Astrocyte (in vitro differentiated cells and primary cell): ENCODE measurements at places on chromosomes 5 and 9. TPM values are rescaled to one million over a fixed set of nuclear protein-coding genes. Genes with fewer than 3 reads are reported as not detected.

DNA sequence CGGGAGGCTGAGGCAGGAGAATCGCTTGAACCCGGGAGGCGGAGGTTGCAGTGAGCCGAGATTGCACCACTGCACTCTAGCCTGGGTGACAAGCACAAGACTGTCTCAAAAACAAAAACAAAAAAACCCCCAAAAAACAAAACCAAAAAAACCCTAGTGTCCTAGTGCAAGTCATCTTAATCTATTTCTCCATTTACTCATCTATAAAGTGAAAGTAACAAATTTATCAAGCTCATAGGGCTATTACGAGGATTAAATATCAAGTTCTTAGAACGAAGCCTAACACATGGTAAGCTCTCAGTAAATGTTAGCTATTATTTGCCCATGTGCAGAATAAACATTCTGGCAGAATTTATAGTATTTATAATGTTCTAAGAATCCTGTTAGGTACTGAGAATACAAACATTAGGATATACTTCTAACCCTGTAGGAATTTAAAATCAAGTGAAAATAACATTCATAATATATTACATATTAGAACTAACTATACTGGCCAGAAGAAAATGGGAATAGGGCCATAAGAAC lies 45.0 kb downstream of the GOLPH3 start:
- DNase-seq: no peak

Gene SCGB3A2
- total RNA-seq: 0.59 and 0.82 TPM in 2 replicates

DNA sequence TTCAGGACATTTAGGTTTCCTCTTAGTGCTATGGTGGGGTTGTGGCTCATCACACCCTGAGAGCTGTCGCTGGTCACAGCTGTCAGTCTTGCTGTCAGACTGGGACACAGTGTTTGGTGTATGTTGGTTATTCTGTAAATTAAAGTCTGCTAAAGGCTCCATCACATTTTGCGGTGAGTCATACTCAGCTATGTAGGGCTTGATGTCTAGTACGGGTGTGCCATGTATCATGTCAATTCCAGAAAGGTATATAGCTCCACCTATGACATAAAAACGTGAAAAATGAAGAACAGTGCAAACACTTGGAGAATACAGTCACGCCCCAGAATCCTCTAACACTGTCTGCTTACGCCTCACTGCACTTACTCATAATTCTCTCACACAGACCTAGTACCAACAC lies 11.9 kb downstream of the TRMO start:
- DNase-seq: no peak

DNA sequence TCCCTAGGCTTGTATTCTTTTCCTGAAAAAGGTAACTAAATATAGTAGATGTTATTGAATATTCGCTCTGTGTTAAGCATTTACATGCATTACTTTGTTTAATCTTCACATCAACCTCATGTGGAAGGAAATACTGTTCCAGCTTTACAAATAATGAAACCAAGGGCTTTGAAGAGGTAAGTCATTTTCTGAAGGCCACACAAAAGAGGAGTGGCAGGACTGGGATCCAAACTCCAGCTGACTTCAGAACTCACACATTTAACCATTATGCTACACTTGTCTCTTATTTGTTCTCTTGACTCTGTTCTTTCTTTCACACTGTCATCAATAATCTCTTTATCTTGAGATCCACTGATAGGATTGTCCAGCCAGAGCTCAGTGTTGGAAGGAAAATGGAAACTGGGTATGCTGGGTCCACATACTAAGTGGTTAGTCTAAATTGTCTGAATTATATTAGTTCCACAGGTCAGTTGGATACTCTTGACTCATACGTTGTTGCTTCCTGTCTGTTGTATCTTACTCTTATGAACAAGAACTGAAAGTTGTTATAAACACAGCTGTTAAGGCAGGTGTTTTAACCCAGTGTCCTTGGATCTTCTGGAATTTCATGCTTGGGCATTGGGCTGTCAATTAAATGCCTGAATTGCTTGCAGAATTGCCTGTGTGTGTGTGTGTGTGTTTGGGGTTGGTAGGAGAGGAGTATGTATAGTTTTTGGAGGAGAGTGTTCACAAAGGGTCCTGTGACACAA lies 65.6 kb downstream of the TLE4 start:
- DNase-seq: peak; percentile 49

Gene FBP2
- not detected in 2 replicates for total RNA-seq

GRCh38 chr5:160363660-160364395 lies 6.6 kb downstream of the C1QTNF2 start:
- no peak for DNase-seq

DNA sequence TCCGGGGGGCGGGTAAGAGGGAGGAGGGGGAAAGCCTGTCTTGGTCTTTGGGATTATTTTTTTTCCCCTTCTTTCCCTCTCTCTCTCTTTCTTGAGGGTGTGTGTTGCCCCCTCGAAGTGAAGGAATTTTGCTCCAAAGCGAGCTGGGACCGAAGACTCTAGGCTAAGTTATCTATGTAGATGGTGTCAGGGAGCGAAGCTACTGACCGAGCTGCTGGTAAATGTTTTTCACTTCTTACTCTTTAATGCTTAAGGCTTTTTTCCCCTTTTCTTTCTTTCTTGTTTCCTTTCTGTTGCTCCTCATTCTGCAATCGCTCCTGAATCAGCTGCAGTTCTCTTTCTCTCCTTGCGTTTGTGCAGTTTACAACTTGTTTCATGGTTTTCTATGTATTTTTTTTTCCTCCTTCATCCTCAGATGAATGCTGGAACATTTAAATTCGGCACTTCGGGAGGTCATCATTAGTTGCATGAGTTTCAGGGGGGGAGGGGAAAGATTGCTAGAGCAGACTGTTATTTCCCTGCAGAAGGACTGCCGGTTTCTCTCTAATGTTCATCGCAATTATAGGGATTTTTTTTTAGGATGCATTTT lies 1312.0 kb upstream of the WWC1 start:
- DNase-seq: no peak

Gene EQTN
- not detected in 2 replicates for total RNA-seq

Gene SCGB3A1
- not detected in 2 replicates for total RNA-seq

GRCh38 chr9:78301466-78301865 lies 4.5 kb downstream of the PSAT1 start:
- no peak for DNase-seq

Gene C6
- total RNA-seq: not detected in 2 replicates

DNA sequence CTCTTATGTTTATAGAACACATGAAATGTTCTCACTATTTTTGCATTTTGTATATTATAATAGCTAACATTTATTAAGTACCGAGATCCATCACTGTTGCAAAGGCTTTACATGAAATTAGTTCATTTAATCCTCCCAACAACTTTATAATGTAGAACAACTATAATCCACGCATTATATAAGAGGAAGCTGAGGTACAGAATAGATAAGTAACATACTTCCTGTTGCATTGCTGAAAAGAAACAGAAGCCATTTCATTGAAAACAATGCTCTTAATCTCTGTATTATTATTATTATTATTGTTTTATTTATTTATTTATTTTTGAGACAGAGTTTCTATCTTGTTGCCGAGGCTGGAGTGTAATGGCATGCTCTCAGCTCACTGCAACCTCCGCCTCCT lies 7.9 kb upstream of the INSYN2B start:
- DNase-seq: no peak

- peak; percentile 27 for DNase-seq
These were observed 960 bp downstream of the CANX start for GRCh38 chr5:179699616-179700237.
